Fibroblast of lung (primary cell): ENCODE measurements at places on chromosomes 1 and 21. TPM values are rescaled to one million over a fixed set of nuclear protein-coding genes. Genes with fewer than 3 reads are reported as not detected.
A peak's percentile ranks its signal among the peaks of the same experiment; 100 is the strongest.

- no peak for DNase-seq
Measured at GRCh38 chr1:212482006-212482636, 49.4 kb downstream of the NENF start.

Gene ACKR1
- not detected in 2 replicates for total RNA-seq

Gene ANKRD45
- 1.3 and 1.7 TPM in 2 replicates for total RNA-seq

- no peak for DNase-seq
Measured at GRCh38 chr1:89615676-89616598, 17.0 kb upstream of the LRRC8C start.

- DNase-seq, result no peak
Measured at GRCh38 chr1:216896146-216896545, 172.9 kb upstream of the ESRRG start.

DNA sequence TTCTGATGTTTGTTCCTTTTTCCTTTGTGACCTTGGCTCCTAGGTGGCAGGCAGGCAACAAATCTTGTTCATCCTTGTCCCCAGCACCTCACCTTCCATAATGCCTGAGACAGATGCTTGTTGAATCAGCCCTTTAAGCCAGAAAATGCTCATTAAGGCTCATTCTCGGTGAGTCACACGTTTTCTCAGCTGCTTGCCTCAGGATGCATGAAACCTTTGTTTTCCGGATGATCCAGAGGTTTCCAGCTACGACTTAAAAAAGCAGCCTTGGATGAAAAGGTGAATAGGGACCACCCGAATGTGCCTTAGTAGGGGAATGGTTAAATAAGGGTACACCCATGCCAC lies 4.6 kb upstream of the ATP13A2 start:
- peak; percentile 40 for DNase-seq

DNA sequence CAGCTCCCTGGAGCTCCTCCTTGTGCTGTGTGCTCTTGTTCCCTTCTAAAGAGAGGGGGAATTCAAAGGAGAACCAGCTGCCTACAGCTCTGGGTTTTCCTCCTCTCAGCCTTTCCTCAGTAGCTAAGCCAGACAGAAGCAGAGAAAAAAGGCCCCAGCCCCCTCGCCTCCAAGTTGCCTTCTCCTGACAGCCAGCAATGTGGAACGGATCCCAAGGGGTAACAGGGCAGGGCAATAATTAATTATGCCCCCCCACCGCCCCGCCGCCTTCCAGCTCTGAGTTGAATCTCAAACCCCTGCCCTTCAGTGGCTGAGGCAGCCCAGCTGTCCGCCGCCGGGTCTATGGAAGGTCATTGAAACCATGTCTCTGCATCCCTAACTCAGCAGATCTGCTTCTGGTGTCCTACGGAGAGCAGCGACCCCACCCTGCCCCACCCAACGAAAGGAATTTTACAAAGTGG lies 69.0 kb upstream of the GOLT1A start:
- DNase-seq, result no peak

Gene CFHR3
- total RNA-seq, result 0.17 and 0.26 TPM in 2 replicates

- no peak for DNase-seq
Measured at GRCh38 chr1:209886219-209886536, 51.8 kb upstream of the SYT14 start.

DNA sequence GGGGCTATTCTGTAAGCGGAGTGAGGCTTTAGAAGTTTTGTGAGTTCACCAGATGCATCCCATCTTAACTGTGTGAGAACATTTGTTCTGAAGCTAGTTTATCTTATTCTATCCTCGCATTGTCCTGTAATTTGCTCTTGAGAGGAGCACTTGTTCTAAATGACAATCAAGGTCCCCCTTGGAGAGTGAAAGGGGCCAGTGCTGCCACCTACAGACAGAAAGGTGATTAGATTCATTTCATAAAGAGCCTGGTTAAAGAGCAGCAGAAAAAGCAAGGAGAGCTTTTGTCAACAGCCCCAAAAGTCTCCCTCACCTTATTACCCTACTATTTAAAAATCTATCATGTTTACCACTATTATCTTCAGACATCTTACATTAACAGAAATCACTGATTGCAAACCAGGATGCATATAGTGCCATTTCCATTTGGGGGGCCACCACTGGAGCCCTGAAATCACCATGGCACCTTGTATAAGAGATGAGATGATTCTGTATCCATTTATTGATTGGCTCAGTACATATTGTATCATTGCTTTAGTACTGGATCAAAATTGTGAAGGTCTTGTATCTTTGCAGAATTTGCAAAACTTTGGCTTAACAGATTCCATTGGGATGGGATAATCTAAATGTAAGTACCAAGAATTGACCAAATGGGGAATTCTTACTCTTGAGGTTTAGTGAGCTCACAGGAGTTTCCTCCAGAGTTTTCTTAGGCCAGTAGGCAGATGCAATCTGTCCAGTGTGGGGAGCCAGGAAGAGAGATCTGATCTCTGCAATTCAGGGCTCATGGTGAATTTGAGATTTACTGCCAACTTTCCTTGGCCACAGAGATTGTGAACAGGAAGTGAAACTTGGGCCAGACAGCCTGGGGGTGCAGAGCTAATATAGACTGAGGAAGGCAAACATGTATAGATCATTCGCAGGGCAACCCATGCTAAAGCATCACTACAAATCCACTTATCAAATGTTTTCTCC lies 64.3 kb upstream of the TRABD2B start:
- peak; percentile 55 for DNase-seq

DNA sequence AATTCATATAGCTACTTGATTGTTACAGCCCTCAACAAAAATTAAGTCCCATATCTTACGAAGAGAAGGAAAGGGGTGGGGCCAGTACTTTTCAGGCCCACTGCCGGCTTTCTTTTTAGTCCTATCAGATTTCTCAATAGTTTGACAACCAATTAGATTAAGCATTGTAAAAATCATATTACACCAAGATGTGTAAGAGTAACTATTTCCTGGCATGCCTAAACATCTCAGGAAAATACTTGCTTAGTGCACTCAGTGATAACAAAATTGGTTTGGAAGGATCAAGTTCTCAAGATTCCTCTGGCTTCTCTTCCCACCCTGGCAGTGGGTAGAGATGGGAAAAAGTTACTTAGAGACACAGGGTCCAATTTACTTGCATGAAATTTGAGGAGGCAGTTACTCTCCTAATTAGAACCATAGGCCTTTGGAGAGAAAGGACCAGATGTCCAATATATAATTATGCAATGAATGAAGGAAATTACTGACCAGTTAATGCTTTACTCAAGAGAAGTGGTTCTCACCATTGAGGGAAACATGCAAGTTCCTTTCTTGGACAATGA lies 30.1 kb downstream of the STPG1 start:
- DNase-seq, result no peak

Gene ELOVL1
- 33.4 and 65.2 TPM in 2 replicates for total RNA-seq

DNA sequence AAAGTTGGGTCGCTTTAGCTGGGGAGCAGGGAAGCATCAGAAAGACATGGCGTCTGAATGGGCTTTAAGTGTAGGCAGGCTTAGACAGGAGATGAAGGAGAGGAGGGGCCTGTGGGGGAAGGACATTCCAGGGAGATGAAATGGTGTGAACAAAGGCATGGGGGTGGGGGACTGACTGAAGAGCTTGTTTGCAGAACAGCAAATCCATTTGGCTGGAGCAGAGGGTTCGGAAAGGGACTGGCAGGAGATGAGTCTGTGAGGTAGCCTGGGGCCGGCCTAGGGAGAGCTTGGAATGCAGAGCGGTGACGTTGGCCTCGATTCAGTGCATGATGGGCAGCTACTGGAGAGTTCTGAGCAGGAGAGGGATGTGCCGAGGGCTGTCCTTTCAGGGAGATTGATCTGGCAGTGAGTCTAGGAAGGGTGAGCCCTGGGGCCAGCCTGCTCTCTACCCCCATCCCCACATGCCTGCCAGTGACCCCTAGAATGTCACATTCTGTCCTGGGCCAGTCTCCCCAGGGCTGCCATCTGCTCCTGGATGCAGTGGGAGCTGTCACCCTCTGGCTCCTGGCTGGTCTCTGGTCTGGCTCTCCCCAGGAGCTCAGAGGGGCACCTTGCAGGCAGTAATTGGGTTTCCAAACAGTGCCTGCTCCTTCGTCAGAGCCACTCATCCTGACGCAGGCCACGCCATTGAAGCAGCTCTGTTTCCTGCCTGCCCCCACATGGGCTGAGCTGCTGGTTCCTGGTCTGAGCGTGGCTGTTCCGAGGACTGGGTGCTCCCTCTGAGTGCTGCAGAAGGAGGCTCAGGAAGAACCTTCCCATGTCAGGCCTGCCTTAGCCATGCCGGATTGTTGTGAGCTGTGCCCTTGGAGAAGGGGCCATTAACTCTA lies 22.3 kb upstream of the TMEM222 start:
- peak; percentile 96 for DNase-seq

DNA sequence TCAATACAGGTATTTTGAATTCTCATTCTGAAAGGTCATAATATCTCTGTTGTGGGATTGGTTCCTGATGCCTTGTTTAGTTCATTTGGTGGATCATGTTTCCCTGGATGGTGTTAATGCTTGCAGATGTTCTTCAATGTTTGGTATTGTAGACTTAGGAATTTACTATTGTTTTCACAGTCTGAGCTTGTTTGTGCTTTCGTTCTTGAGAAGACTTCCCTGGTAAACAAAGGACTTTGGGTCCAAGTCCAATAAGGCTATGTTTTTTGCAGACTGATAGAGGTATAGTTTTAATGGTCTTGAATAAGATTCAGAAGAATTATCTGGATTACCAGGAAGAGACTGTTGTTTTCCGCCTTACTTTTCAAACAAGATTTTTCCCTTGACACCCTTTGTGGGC lies 1646.3 kb downstream of the AMY1C start:
- no peak for DNase-seq

- DNase-seq, result peak; percentile 13
Measured at GRCh38 chr1:65372557-65372956, 47.9 kb upstream of the LEPR start.

Gene SH3D21
- total RNA-seq, result 2.8 and 3.3 TPM in 2 replicates

DNA sequence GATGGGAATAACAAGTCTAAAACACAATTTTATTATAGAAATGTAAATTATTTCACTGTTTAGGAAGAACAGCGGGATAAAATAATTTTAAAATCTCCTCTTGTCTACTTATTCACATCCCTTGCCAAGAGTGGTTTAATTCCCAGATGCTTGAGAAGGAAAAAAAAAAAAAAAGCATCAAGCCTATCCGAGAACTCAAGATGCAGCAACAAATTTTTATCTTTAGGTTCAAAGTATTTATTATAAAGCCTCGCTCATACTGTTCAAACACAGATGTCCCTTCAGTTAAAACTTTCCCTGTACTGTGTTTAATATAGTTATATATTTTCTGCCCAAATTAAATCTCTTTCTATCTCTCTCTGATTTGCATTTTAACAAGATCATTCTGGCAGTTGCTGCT lies 1615.8 kb downstream of the PLA2G4A start:
- no peak for DNase-seq

GRCh38 chr1:162530307-162530987 lies 31.1 kb upstream of the UAP1 start:
- DNase-seq, result no peak

Gene MCOLN3
- 2.1 and 2.5 TPM in 2 replicates for total RNA-seq

Gene SPATA45
- total RNA-seq, result 0.51 and 0.83 TPM in 2 replicates

DNA sequence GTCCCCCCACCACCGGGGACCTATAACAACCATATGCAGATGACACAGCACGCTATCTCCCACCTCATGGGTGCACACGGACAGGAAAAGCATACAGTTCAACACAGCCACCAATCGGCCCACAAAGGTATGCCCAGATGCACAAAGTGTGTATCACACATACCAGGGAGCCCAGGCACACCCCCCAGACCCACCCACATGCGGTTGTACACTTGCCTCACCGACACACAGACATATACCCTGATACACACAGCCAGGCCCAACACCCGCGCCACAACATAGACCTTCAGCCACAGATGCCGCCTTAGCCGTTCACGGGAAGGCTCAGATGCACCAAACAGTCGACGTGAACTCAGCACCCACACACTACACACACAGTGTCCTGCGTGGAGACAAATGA lies 5.5 kb downstream of the CROCC start:
- DNase-seq, result no peak

Gene TDRD5
- total RNA-seq, result not detected in 2 replicates

- no peak for DNase-seq
Measured at GRCh38 chr1:111392460-111392945, 35.0 kb downstream of the OVGP1 start.
